ENCODE measurements at places on chromosomes 4 and X.

DNA sequence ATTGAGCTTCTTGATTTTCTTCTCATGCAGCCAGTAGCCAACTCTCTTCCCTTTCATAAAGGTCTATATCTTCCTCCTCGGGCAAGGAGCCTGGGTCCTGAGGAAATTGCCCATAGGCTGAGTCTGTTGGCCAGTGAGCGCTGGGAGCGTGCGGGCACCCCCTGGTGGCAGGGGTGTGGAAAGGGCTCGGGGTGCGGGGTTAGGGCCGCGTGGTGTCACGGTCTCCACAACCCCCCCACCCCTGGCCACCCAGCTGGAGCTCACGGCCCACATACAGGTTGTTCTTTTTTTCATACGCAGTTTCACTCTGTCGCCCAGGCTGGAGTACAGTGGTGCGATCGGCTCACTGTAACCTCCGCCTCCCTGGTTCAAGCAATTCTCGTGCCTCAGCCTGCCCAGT lies 13.1 kb downstream of the RBM10 start:
- DNase-seq = no peak

GRCh38 chr4:152535360-152535902 lies 461 bp downstream of the FBXW7 start:
- DNase-seq = no peak

DNA sequence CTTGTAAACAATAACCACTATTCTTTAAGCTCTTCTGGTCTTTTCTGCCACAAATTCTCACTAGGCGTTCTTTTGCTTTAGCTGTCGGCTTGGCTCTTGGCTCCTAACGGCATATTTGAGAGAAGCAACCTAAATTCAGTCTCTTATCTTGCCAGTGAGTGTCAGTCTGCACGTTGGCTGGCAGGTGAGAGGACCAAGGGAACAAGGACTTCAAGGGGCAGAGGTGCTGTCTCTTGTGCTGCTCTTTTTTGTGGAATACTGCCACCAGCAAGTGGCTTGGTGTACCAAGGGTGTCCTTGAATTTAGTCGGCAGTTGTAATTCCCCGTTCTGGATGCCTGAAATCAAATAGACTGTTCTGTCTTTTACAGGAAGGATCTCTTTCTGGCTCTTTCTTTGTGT lies 77.8 kb upstream of the SLC4A4 start:
- DNase-seq = no peak

DNA sequence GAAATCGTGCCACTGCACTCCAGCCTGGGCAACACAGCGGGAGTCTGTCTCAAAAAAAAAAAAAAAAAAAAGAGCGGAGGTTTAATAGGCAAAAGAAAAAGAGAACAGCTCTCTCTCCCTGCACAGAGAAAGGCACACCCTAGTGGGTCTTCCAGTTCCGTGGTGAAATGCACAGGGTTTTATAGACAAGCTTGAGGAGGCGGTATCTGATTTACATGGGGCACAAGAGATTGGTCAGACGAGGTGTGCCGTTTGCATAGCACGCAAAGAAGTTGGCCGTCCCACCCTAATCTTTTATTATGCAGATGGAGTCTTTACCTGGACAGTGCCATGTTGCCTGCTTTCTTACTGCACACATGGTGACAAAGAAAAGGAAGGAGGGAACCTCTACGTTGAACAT lies 33.5 kb upstream of the REST start:
- no peak for DNase-seq

- no peak for DNase-seq
Measured at GRCh38 chr4:185189606-185190305, 14.0 kb downstream of the CFAP97 start.

DNA sequence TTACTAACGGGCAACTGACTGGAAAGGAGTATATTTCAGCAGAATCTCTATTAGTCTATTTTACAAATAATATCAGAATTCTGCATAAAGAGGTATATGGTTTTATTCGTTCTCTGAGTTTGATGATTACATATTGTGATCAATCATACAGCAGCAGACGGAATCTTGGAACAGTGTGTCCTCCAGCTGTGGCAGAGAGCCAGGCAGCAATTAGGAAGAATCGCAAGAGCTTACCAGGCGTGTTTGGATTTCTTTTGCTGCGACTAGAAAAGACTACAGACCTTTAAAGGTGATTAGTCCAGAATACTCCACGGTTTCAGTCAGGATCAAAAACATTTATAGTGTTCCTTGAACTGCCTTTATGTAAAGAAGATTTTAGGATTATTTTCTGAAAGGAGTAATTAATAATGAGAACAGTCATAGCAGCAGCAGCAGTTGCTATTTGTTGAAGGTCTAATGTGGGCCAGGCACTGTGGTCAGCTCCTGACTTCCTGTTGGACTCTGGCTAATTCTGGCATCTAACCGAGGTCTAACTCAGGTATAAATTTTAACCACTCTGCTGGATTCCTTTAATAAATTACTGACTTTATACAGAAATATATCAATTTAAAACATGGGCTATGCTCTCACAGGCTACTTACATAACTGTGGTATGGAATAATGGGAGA lies 225.3 kb upstream of the CXorf66 start:
- no peak for DNase-seq
